ENCODE measurements at places on chromosomes 1 and 21. TPM values are rescaled to one million over a fixed set of nuclear protein-coding genes. Genes with fewer than 3 reads are reported as not detected.

The ZNF648 gene
- not detected for total RNA-seq

The LCE1C gene
- total RNA-seq, result not detected

The PLD5 gene
- total RNA-seq, result 0.94 TPM

The DDX59 gene
- 14.8 TPM for total RNA-seq

The APCS gene
- total RNA-seq, result not detected

The VASH2 gene
- total RNA-seq, result 3.9 TPM

The CD1D gene
- not detected for total RNA-seq

The NECTIN4 gene
- 2.2 TPM for total RNA-seq

The MARCKSL1 gene
- total RNA-seq, result 74.0 TPM
